ENCODE measurements at places on chromosomes 13 and 19. TPM values are rescaled to one million over a fixed set of nuclear protein-coding genes. Genes with fewer than 3 reads are reported as not detected.

DNA sequence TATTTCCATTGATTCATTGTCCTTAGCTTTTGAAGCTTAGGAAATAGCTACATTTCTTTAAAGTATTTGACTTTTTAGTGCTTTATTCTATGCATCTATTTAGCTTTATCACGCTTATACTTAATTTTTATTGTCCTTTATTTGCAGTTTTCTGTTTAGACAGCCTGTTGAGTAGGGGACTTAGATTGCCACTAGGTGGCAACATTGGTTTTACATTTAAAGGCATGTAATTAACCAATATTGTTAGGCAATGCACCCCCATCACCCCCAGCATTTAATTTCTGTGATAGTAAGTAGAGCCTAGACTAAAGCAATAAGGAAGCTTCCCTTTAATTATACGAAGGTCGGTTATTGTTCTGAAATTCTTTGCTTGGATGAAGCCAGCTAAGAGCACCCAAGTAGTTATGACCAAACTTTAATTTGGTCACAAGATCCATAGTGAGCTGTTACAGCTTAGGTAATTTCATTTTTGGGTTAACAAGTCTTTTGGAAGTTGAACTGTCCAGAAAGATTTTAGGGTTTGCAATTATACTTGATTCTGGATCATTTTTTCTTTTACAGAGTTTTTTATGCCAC lies 36.5 kb downstream of the B3GLCT start:
- no peak for DNase-seq

DNA sequence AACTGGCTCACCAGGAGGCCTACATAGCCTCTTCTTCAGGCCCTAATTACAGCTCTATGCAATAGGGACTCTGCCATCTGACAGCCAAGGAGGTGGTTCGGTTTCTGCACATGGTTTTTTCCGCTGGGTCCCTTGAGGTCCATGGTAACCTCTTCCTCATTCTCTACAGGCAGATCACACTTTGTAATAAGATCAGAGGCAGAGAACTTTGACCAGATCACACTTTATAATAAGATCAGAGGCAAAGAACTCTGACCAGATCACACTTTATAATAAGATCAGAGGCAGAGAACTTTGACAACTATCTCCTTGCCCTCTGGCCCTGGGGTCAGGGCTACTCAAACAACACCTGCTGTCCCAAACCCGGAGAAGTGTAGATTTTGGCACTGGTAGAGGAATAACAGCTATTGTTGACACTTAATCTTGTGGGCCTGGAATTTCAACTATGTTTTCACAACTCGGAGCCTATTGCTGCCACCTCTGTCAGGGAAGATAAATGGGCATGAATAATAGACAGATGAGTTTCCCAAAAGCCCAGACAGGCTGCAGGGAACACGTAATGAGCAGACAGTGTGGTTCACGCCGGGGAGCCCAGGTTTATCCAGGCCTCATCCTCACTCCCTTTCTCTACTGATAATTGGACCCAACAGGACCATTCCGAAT lies 246.1 kb downstream of the UQCRFS1 start:
- no peak for DNase-seq

DNA sequence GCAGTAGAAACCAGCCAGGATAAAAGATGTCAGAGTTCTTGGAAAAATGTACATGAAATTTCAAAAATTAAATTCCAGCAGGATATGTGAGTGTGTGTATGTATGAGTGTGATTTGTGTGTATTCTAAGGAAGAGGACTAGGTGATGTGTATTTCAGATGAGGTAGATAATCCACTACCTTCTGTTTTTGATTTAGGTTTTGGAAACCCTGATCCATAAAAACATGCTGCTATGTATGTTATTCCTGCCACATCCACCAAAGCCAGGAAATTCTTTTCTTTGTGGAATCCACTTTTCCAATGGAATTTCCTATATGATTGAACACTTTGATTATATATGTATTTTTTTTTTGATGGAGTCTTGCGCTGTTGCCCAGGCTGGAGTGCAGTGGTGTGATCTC lies 276.9 kb downstream of the UQCRFS1 start:
- DNase-seq: no peak

- DNase-seq: no peak
These were observed 1.7 kb upstream of the USPL1 start for GRCh38 chr13:30615866-30616541.

DNA sequence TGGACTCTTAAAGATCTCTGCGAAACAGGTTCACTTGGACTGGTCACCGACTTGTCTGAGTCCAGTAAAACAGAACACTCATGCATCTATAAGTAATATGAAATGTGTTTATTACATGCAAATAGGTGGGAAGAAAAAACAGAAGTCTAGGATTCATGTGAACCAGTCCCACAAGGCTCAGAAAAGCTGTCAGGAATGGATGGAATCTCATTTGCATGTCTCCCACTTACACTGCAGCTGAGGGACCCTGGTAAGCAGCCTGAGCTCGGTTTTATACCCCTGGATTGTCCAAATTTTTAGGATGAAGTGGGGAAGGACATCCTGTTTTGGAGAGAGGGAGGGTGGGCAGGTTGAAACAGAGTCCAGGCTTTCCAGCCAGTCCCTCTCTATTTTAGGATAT lies 1545.1 kb upstream of the PCDH20 start:
- DNase-seq: no peak

DNA sequence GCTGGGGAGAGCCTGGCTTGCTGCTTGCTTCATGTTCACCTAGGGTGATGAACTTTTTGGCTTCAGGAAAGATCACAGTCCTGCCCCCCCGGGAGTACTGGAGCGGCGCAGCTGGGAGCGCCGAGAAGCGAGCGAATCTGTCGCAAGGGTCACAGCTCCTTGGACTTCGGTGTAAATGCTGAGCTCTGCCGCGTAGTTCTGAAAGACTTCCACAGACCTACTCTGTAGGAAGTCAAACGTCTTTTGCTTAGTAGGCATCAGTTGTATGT lies 2.7 kb downstream of the ING1 start:
- no peak for DNase-seq

Gene IGFL3
- total RNA-seq: not detected

Gene ZNF805
- total RNA-seq: 34.2 TPM

Gene RINL
- total RNA-seq: 2.5 TPM

Gene LHB
- total RNA-seq: not detected
